ENCODE measurements at places on chromosomes 1 and 21. TPM values are rescaled to one million over a fixed set of nuclear protein-coding genes. Genes with fewer than 3 reads are reported as not detected.

DNA sequence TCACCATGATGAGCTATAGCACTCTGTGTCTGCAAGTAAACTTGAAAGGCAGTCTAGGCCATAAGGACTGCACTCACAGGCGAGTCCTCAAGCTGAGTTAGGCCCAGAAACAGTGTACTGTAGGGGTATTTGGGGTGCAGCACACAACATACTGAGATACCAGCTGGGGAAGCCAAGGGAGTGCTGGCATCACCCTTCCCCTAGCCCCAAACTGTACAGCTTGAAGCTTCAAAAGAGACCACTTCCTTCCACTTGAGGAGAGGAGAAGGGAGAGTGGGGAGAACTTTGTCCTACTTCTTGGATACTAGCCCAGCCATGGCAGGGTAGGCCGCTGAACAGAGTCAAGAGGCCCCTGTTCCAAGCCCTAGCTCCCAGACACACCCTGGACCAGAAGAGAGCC lies 24.2 kb upstream of the SNX7 start:
- no peak for DNase-seq

Gene RSPO1
- polyA plus RNA-seq, result 2.2 TPM

Gene NBPF1
- 59.5 TPM for polyA plus RNA-seq

DNA sequence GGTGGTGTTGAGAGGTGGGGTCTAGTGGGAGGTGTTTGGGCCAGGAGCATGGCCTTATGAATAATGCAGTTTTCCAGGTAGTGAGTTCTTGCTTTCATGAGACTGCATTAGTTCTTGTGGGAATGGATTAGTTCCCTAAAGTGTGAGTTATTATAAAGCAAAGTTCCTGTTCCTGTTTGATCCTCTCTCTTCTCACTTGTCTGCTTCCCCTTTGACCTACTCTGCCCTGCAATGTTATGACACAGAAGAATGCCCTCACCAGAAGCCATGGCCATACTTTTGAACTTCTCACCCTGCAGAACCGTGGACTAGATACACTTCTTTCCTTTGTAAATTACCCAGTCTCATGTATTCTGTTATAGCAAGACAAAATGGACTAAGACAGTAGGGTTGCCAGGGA lies 53.6 kb downstream of the MAP3K7CL start:
- no peak for DNase-seq

GRCh38 chr1:11664336-11665065 lies 501 bp downstream of the FBXO6 start:
- peak; percentile 47 for DNase-seq

Gene OR6N1
- not detected for polyA plus RNA-seq

Measured in large intestine (tissue), 12 donors.